NAMALWA (cell line): ENCODE measurements at places on chromosomes 5 and 9.

- DNase-seq, result no peak
Measured at GRCh38 chr5:149913436-149914419, 30.9 kb downstream of the PDE6A start.

- DNase-seq, result no peak
Measured at GRCh38 chr5:21181609-21182125, 1193.7 kb upstream of the CDH18 start.

- no peak for DNase-seq
Measured at GRCh38 chr9:21324047-21324446, 11.2 kb downstream of the KLHL9 start.

- no peak for DNase-seq
Measured at GRCh38 chr5:111134087-111134486, 41.9 kb downstream of the WDR36 start.

- no peak for DNase-seq
Measured at GRCh38 chr9:114055061-114055460, 23.0 kb downstream of the AMBP start.

- no peak for DNase-seq
Measured at GRCh38 chr9:18798106-18798505, 234.9 kb downstream of the SAXO1 start.

DNA sequence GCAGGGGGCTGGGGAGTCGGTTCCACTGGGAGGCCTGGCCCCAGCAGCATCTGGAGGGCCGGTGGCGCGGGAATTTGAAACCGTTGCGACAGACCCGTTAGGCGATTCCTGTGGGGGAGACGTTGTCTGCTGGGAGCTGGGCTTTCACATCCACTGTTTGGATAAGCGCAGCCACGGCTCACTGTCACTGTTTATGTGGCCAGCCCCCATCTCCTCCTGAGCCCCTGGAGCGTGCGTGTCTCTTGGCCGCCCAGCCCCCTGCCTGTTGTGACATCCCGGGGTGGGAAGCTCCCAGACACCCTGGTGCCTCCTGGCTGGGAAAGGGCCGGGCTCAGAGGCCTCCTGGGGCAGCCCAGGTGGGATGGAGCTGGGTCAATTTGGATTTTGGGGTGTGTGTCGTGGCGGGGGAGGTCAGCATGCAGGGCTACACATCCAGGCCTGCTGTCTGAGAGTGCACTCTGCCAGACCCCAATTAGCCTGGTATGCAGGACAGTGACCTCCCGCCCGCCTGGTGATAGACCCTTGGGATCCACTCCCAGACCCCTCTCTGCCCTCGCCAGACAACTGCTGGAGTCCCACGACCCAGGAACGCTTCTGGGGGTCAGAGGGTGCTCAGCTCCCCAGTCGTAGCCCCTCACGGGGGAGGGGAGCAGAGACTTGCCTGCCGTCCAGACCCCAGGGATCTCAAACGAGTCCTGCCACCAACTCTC, 62.0 kb upstream of the RNU6ATAC start:
- DNase-seq, result no peak

- DNase-seq, result no peak
Measured at GRCh38 chr5:42819745-42820144, 8.1 kb upstream of the SELENOP start.

DNA sequence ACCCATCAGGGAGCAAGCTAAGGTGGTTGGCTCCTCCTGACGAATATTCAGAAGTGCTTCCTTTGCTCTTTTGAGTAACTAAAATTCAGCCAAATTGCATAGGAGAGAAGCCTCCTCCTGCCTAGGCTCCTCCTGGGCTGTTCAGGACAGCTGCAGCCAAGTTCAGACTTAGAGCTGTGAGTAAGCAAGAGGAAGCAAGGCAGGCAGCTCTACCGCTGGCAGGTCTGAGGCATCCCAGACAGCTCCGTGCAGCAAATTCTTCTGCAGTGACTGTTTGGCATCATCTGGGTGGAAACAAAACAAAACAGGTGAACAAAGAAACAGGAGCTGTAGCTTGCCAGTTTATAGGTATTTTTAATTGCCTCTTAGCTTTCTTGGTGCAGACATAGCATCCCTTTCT, 421.0 kb downstream of the GADD45G start:
- no peak for DNase-seq

- no peak for DNase-seq
Measured at GRCh38 chr9:69323861-69324260, 1.2 kb upstream of the ENTREP1 start.

- no peak for DNase-seq
Measured at GRCh38 chr5:94788527-94788926, 170.1 kb downstream of the SLF1 start.
